ENCODE measurements at places on chromosomes 1 and 21.
A peak's percentile ranks its signal among the peaks of the same experiment; 100 is the strongest.

- no peak for DNase-seq
These were observed 9.5 kb downstream of the GPSM2 start for GRCh38 chr1:108886292-108886691.

GRCh38 chr1:155463865-155464650 lies 98.5 kb downstream of the ASH1L start:
- no peak for DNase-seq

GRCh38 chr1:248102847-248103246 lies 7.9 kb downstream of the OR2L13 start:
- no peak for DNase-seq

- DNase-seq, result no peak
These were observed 12.0 kb downstream of the SMG7 start for GRCh38 chr1:183484254-183484653.

GRCh38 chr1:9070486-9070885 lies 1.1 kb upstream of the SLC2A5 start:
- DNase-seq, result no peak

DNA sequence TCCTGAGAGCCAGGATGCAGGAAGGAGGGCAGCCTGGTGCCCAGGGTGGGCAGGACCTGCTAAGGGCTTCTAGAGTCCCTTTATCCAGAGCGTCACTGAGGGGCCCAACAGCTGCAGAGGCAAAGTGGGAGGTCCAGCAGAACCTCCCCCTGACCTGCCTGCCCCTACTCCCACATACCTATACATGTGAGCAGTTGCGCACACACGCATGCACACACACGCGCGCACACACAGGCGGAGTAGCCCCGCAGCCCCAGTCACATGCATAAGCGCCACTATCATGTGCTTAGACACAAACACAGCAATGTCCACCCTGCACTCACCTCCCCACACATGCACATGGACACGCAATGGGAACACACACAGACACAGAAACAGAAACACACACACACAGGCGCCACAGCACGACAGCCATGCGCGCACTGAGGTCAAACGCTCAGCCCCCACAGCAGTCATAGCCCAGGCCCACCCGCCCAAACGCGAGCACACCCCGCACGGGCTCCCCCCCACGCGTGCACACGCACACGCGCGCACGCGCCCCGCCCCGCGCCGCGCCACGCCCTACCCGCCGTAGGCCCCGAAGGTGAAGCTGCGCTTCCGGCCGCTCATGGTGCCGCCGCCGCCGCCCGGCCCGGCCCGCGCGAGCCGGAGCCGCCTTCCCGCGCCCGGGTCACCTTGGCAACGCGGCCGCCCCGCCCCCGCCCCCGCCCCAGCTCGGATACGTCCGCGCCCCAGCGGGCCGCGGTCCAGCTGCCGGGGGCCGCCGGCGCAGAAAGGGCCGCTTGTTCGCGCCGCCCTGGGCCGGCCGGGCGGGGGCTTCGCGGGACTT lies 17.7 kb downstream of the RAP1GAP start:
- DNase-seq, result no peak

- DNase-seq, result no peak
These were observed 1.5 kb upstream of the PLK3 start for GRCh38 chr1:44798481-44799365.

DNA sequence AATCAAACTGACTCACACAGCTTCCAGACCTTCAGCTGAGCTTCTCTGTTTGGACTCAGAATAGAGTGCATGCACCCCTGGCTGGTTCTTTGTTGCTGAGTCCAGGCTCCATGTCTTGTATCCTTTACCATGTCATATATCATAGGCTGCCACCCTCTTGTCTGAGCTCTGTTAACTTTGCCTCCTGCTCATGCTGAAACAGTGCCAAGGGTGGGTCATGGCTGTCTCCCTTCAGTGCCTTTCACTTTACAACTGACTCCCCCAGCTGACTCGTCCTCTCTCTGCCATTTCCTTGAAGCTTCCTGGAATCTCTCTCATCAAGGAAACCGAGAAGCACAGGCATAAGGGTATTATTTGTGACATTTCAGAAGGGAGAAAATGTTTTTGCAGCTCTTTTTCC lies 885.3 kb downstream of the TTLL7 start:
- DNase-seq, result no peak

GRCh38 chr1:27507960-27508665 lies 18.1 kb upstream of the WASF2 start:
- DNase-seq, result no peak

- DNase-seq, result no peak
These were observed 615.2 kb downstream of the PLA2G4A start for GRCh38 chr1:187443939-187444338.

DNA sequence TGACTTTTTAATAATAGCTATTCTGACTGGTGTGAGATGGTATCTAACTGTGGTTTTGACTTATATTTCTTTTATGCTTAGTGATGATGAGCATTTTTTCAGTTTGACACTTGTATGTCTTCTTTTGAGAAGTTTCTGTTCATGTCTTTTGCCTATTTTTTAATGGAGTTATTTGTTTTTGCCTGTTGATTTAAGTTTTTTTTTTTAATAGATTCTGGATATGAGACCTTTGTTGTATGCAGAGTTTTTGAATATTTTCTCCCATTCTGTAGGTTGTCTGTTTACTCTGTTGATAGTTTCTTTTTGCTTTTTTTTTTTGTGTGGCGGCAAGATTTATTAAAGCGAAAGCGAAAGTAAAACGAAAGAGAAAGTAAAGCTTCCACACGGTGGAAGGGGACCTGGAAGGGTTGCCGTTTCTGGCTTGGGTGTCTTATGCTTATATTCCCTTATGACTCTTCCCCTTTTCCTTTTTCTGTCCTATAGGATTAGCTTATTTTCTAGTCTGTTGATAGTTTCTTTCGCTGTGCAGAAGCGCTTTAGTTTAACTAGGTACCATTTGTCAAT lies 67.6 kb downstream of the TBX19 start:
- no peak for DNase-seq

GRCh38 chr1:243428617-243429342 lies 172.9 kb downstream of the SDCCAG8 start:
- DNase-seq, result no peak

DNA sequence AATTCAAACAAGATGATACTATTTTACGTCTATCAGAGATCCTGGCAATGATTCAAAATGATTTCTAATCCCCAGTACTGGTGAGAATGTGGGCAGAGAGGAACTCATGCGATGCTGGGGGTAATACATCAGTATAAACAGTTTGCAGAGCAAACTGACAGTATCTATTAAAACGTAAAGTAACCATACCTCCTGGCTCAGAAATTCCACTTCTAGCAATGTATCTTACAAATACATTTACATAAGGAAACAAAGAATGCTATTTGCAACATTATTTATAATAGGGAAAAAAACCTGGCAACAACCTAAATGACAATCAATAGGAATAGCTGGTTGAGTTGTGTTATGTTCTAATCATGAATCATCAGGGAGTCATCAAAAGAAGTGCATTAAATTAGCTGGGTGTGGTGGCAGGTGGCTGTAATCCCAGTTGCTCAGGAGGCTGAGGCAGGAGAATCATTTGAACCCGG lies 15.9 kb downstream of the RCAN1 start:
- DNase-seq, result no peak

DNA sequence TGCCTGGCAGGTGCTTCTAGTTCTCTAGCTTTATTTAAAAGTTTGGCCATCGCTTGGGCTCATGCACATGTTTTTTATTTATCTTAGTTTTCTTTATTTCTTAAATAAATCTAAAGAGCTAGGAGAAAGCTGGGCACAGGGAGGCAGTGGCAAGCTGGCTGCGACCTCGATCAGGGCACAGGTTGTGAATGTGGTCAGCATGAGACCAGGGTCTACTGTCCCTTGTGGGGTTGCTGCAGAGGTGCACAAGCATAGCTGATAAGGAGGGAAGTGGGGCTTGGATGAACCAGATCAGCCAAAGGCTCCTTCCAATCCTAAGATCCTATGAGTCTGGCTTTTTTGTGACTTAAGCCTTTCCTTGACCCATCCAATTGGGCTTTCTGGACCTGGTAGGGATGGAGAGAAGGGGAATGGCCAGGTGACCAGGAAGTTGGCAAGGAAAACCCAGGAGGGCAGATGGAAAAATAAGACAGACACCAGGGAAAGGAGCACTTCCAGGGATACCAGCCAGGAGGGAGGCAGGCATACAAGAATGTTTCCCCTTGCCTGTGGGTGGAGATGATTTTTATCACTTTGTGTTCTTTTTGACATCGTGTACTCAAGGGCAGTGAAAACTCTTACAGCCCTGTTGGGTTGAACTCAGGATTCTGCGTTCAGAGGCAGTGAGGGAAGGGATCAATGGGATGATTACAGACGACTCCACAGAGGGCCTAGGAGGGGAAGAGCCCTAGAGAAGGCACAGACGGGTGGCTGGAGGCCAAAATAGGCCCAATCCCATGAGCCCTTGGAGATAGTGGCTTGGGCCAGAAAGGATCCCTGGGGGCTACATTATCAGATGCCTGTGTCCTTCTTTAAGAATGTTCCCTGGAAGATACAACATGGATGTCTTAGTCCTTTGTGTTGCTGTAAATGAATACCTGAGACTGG lies 8.5 kb downstream of the CYP4B1 start:
- no peak for DNase-seq

GRCh38 chr1:228082918-228083870 lies 686 bp downstream of the ARF1 start:
- no peak for DNase-seq

DNA sequence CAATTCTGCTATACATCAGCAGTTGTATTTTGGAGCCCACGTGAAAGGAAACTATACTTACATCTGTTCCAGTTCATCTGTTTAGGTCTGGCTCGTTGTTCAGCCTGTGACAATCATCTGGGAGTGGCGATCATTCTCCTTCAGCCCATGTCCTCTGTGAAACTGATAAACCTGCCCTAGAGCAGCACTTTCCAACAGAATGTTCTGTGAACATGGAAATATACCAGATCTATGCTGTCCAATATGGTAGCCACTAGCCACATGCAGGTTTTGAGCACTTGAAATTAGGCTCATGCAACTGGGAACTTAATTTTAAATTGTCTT lies 24.5 kb upstream of the COQ8A start:
- no peak for DNase-seq

DNA sequence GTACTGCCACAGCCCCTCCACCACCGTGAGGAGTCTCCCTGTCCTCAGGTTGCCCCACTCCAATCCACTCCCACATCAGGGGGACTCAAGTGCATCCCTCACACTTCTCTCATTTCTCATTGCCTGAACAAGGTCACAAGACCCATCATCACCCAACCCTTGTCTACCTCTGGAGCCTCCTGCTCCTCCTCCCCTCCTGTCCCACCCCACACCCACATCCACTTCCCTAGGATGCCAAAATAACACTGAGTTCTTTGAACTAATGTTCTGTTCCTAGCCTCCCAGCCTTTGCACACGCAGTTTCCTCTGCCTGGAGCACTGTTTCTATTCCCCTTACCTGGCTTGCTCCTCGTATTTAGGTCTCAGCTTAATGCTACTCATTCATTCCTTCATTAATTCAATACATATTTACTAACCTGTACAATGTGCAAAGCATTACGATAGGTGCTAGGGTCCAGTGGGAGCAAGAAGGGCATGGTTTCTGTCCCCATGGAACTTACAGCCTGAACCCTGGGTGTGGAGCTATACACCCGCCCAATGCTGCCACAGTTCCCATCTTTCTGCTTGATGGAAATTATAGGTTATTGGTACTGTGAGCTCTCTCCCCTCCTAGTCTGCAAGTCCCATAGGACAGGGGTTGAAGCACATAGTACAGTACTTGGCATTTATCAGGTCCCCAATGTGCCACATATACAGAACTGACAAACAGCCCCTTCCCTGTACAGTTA lies 96.1 kb upstream of the GRIK3 start:
- no peak for DNase-seq

GRCh38 chr1:108200687-108201051 lies 526 bp upstream of the SLC25A24 start:
- DNase-seq, result peak; percentile 38

DNA sequence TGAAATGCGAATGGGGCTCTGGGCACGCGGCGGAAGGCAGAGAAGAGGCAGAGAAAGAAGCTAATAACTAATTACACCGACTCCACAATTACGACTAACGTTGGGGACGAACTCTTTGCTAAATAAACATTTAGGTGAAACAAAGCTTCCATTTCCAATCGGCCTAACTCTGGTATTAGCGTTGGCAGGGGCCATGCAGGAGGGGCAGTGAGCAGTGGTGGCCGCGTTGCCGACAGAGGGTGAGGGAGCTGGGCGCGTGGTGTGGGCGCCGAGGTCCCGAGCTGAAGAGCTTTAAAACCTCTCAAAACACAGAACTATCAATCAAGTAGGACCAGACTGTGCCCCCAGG lies 553 bp upstream of the NDUFV3 start:
- DNase-seq, result no peak

DNA sequence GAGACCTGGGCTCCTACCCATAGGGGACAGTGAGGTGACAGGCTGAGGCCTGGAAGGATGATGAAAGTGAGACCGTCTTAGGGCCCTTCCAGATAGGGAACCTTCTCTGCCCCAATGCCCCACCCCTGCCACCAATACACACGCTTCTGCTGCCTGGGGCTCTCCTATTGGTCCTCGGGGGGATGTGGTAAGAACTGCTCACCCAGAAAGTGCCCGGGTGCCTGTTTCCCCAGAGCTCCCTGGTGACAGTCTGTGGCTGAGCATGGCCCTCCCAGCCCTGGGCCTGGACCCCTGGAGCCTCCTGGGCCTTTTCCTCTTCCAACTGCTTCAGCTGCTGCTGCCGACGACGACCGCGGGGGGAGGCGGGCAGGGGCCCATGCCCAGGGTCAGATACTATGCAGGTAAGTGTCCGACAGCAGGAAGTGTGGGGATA lies 948 bp downstream of the SEMA4A start:
- peak; percentile 71 for DNase-seq

- no peak for DNase-seq
These were observed 1.9 kb downstream of the TMCO4 start for GRCh38 chr1:19797827-19798226.

DNA sequence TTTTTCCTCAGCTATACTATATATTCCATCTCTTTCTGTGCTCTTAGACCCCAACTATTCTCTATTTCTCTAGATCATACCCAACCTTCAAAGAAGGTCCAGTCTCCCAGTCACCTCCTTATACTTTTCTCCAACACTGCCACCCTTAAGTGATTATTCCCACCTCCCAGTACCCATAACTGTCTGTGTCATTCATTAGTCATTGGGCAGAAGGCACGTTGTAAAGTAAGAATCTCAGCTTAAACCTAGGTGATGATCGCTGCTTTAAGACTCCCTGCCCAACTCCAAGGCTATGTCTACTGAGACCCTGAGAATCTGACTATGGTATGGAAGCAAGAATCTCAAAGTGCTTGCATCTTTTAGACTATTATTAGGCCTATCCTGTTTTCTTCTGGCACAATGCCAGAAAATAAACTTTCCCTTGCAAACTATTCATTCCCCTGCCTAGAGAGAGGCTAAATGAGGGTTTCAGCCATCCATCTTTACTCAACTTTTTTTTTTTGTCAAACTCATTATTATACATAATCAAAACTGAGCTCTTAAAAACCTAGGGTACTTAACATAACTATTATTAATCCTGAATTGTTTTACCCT lies 174.3 kb upstream of the DPT start:
- DNase-seq, result no peak
